ENCODE measurements at places on chromosomes 5 and 9.
A peak's percentile ranks its signal among the peaks of the same experiment; 100 is the strongest.

- DNase-seq, result no peak
These were observed 258.6 kb downstream of the CRB2 start for GRCh38 chr9:123614306-123615263.

DNA sequence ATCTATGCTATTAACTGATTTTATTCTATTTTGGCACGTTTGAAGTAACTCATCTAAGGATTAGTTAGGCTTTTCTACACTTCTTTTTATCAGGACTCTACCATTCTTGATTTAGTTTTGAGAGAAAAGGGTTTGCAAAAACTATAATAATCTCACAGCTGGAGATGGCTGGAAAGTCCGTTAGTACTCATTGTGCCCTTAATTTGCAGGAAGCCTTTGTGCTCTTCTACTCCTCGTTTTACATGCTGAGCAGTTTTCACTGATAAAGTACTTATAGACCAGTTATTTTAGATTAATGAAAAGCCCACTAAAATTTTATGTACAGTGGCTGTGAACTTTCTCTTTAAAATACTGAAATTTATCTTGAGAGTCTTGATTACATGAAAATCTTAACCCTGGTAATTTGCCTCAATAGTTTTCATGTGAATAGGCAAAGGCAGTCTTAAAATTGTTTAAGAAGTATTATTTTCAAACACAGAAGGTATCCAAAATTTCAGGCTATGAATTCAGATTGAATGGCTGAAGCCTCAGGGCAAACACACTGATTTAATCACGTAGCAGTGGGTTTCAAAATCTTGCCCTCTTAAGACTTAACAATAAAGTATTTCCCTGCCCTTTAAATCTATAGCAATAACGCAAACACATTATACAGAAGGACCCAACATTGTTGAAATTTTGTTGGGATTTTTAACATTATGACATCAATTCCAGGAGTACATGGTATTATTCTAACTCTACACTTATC, 18.6 kb downstream of the MLLT3 start:
- DNase-seq, result no peak

GRCh38 chr5:154031937-154032489, 6.7 kb downstream of the FAM114A2 start:
- peak; percentile 9 for DNase-seq

GRCh38 chr9:119278171-119278570, 91.1 kb downstream of the BRINP1 start:
- no peak for DNase-seq
